AG09319 (cell line): ENCODE measurements at places on chromosomes 7 and 10.
A peak's percentile ranks its signal among the peaks of the same experiment; 100 is the strongest.

DNA sequence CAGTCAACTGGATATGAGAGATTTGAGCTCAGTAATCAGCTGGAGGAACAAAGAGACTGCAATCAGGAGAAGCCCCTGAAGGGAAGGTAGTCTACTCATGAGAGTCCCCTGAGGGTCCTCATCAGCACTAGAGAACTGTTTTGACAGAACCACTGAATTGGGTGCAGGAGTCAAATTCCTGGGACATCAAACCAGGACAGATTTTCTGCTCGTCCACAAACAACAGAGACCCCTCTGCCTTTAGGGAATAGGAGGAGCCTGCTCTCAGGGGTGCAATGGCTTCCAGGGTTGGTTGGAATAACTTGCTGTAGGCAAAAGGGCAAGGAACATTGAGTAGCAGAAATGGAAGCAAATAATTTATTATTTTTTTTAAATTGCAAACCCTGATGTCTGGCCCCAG lies 21.9 kb upstream of the NEUROD6 start:
- no peak for DNase-seq

GRCh38 chr10:3393958-3394357 lies 221.4 kb upstream of the PITRM1 start:
- no peak for DNase-seq

GRCh38 chr10:86077871-86078638 lies 288.5 kb downstream of the GRID1 start:
- no peak for DNase-seq

- no peak for DNase-seq
These were observed 82.1 kb downstream of the CAMK1D start for GRCh38 chr10:12431151-12432101.

- DNase-seq, result no peak
These were observed 349.1 kb upstream of the PODXL start for GRCh38 chr7:131905471-131905973.

GRCh38 chr7:112001091-112001826 lies 204.9 kb downstream of the DOCK4 start:
- peak; percentile 12 for DNase-seq

DNA sequence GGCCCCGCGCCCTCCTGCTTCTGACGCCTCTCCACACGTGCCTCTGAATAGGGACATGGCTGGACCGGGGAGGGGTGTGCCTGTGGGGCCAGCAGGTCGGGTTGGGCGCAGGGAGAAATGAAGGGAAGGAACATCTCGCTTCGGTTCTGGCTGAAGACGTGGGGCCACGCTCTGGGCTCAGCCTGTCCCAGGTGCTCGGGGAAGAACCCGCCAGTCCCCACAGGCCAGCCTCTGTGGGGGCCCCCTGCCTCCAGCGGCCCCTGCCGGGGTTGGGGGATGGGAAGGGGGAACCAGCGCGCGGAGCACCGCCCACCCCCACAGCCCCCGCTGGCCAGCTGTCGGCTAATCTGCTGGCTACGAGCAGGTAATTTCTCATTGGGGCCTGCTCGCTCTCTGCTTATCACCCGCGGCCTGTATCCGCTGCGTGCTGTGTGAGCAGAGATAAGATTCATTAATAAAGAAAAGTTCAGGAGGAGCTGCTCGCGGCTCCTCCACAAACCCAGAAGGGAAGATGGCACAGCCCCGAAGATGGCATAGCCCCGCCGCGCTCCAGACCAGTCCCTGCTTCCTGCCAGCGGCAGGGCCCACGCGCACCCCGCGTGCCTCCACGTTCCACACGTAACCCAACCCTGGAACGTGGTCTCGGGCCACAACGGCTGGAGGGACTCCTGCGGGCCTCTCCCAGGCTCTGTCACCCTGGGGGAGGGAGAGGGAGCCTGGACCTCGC lies 186.2 kb downstream of the ELFN1 start:
- no peak for DNase-seq

DNA sequence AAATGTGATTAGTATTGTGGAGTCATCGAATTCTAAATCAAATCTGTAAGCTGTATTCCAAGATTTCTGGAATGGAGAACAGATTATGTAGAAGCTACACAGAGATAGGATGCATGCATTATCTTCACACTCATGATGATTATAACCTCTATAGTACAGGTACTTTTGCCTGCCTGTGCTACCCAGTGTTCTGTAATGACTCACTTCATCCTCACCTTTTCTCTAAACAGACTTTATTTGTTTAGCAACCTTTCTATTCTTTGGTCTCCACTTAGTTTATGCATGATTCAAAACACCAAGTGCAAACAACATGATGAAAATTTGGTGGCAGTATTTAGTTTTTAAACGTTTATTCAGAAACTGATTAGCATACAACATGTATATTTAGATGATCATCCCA lies 68.4 kb upstream of the PRPS1L1 start:
- DNase-seq, result no peak

GRCh38 chr7:115435178-115435577 lies 513.3 kb downstream of the MDFIC start:
- DNase-seq, result no peak

GRCh38 chr10:53573498-53573897 lies 800.9 kb upstream of the MBL2 start:
- no peak for DNase-seq

- no peak for DNase-seq
These were observed 130.1 kb upstream of the MDFIC start for GRCh38 chr7:114791771-114792170.

DNA sequence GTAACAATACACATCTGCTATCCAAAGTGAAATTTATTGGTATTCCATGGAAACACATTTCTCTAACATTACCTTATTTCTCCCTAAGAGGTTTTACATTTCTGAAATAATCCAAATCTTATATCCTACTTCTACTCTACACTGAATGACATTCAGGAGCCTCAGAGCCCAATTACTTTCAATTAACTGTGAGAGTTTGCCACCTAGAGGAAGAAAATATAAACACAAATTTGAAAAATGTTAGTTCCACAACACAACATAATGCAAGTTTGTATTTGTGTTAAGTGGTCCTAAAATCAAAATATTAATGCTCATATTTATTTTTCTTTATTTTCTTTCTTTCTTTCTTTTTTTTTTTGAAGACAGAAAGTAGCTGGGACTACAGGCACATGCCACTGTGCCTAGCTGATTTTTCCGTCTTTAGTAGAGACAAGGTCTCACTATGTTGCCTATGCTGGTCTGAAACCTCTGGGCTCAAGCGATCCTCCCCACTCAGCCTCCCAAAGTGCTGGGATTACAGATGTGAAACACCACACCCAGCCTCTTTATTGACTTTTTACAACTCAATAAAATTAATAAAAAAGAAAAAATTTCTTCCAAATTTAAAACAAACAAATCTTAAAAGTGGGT lies 46.0 kb downstream of the ATAD1 start:
- no peak for DNase-seq

GRCh38 chr10:63058236-63058635 lies 74.9 kb upstream of the NRBF2 start:
- DNase-seq, result no peak

DNA sequence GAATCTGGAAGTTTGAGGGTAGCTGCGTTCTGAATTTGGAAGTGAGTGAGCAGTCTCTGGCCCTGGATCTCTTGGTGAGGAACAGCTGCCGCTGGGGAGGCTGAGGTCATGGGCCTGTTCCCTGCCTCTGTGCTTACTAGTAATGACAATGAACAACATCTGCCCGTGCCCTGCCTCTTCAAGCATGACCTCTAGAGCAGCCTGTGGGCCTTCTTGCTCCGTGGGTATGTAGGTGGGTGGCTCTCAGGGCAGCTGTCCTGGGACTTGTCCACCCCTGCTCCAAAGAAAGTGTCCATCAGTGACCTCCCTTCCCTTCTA lies 186.2 kb downstream of the CXCL12 start:
- no peak for DNase-seq

DNA sequence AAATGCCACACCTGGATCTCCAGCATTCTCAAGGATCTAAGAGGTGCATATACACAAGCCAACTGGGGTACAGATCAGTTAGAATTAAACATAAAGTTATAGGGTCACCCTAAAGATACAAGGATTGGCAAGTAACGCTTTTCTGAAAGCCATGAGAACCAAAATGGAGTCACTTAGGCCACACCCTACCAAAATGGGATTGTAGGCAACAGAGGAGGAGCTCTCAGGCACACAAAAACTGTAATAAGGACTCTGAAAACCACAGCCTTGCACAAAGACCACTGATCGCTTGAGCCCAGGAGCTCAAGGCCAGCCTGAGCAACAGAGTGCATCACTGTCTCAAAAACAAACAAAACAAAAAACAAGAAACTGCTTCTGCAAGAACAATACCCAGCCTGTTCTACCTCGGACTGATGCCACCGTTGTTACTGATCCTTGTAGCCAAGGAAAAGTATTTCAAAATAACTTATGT lies 35.5 kb downstream of the SVOPL start:
- no peak for DNase-seq

DNA sequence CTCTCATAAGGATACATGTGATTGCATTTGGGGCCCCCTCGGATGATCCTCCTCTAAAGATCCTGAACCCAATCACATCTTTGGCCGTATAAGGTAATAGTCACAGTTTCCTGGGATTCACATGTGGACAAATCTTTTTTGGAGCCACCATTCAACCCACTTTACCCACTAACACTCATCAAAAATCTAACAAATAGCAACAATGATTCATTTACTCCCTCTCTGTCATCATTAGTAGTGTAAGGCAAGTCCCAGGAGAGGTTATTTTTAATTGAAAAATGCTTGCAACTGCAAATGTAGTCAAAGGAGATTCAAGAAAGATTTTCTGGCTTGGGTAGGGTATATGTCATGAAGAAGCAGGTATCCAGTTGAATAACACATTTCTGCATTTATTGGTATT lies 9.9 kb upstream of the SMKR1 start:
- DNase-seq, result no peak

DNA sequence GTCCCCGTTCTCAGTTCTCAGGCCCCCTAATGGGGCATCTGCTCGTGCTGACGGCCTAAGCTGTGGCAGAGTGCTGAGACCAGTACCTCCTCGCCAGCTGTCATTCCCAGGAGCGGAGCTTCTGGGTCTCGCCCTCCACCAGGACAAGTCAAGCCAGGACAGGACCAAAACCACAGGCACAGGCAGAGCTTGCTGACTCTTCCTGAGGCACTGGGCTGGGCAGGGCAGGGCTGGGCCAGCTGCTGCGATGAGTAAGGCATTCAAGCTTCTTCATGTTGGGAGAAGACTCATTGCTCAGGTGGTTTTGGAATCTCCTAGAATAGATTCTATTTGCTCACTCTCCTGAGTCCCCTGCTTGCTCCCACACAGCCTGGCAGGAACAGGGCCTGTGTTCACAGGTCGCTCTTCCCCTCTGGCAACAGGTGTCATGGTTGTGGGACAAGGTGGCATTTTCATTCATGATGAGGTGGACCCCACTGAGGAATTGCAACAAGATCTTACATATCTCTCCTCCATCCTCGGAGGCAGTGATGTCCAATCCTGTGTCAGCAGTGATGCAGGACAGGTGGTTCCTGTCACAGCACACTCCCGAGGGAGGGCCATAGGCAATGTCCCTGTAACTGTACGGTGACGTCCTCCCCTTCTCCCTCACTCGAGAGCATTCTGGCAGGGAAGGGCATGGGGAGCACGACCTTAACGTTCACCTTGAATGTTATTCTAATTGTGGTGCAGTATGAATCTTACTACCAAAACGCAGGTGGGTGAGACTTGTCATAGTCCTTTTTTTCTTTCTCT lies 17.0 kb upstream of the SH3PXD2A start:
- DNase-seq, result no peak
